ENCODE measurements at places on chromosomes 6 and 20.

DNA sequence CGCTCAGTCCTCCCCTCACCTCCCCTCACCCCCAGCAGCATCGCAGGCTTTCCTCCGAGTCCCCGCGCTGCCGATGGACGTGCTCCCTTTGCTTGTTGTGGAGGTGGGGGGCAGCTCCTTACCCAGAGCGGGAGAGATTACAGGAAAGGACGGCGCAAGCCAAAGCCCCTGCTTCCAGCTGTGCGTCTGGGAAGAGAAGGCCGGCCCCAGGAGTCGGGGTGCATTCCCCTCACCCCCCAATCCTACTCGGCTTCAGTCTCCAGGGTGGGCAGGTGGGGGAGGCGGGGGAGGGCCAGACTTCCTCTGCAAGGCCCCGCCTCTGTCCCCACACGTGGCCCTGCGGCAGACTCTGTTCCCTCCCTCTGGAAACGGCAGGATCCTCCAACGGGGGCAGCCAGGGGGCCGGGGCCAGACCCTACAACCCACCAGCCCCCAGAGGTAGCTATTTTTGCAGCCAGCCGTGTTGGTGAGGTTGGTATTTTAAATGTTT lies 43.6 kb downstream of the NTSR1 start:
- DNase-seq, result no peak

- DNase-seq, result no peak
These were observed 14.2 kb downstream of the GFOD1 start for GRCh38 chr6:13472976-13473767.

GRCh38 chr6:157877149-157877548 lies 54.1 kb downstream of the SNX9 start:
- DNase-seq, result no peak

GRCh38 chr6:44072959-44073611 lies 54.2 kb downstream of the MRPL14 start:
- peak; percentile 95 for DNase-seq
